CD4-positive, alpha-beta T cell treated with Interleukin-21 for 1 hour (primary cell): ENCODE measurements at places on chromosomes 6 and 20.

DNA sequence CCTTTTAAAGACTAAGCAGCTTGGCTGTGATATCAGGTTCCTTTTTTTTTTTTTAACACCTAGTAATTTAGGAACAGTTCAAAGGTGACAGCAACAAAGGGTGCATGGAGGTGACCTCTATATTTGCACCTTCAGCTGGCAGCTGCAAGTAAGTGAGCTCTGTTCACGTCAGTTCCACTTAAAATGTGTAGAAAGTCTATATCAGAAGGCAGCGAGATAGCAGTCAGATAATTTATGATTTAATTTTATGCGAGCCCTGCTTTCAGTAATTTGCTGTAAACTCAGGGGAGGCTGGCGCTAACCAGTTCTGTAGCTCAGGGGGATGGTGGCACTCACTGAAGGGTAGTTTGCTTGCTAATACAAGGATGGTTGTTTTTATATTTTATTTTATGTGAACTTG lies 602.8 kb upstream of the MMS22L start:
- no peak for DNase-seq

GRCh38 chr6:26321005-26321404 lies 44.0 kb upstream of the BTN3A2 start:
- DNase-seq: no peak

GRCh38 chr20:20401991-20402390 lies 34.1 kb downstream of the INSM1 start:
- no peak for DNase-seq

DNA sequence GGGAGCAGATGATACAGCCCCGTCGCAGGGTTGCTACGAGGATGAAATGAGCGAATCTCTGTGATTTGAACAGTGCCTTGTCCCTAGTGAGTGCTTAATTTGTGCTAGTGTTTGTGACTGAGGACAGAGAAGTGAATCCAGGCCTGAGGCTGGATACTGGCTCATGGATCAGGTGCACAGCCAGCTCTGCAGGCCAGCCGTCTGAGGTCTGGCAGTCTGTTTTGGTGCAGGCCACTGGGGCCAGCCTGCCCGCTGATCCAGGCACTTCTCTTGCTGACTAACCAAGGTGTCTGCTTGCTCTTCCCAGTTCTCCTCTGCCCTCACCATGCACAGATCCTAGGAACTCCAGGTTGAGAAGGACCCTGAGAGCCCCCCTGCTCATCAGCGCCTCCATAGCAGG lies 181.0 kb downstream of the LRFN2 start:
- no peak for DNase-seq

GRCh38 chr6:81491454-81492101 lies 260.9 kb downstream of the TENT5A start:
- DNase-seq: no peak

GRCh38 chr20:25054995-25055629 lies 2.8 kb downstream of the ACSS1 start:
- DNase-seq: no peak

GRCh38 chr6:83517500-83517899 lies 5.2 kb downstream of the PRSS35 start:
- no peak for DNase-seq

DNA sequence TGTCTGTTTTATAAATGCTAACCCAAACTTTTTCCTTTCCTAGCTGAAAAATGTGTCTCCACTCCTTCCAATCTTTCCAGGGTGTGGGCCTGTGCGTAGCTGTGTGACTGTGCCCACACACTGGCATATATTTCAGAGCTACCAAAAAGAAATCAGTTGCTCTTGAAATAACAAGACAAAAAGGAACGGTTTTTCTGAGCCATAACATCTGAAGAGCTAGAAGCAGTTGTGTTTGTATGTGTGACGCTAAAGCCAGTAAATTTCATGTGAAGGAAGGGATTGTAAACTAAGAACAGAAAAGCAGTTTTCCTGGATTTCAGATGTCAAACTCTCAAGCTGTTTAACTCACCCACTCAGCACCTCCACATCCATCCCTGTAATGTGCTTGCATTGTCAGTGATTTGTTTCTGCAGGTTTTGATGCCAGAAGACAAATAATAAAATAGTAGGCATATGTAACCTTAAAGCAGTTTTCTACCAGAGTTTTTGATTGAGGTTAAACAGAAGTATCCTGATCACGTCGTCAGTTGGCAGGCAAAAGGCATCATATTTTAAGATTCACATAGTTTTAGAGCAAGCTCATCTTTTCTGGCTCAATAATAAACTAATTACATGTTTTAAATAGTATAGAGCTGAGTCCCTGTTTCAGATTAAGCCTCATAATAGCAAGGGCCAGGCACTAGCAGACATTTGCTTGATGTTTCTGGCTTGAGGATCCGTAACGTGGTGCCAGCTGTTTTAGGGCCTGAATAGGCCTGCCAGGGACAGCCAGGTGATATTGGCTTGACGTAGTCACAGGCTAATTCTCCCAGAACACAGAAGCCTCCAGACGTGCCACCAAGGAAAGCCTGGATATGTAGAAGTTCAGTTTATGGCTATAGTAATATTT lies 90.9 kb downstream of the FOXO3 start:
- no peak for DNase-seq

- DNase-seq: peak; percentile 90
Measured at GRCh38 chr6:29723666-29724588, 693 bp downstream of the HLA-F start.

- DNase-seq: no peak
Measured at GRCh38 chr6:37622646-37623071, 75.0 kb downstream of the MDGA1 start.

- DNase-seq: no peak
Measured at GRCh38 chr6:6002005-6002847, 4.5 kb downstream of the NRN1 start.

- DNase-seq: no peak
Measured at GRCh38 chr20:36085686-36086267, 68.8 kb upstream of the EPB41L1 start.

DNA sequence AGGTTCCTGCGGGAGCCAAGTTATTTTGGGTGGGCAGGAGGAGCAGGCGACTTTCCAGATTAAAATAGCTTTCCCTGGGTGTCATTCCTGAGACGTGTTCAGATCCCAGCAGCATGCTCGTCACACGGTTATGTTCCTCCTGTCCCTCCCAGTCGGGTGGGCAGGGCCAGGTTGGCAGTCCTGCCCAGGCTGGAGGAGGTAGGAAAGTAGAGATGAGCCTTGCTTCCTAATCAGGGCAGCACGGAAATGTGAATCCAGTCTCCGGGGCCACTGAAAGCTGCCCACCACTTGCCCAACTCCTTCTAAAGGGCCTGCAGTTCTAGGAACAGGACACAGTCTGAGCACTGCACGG lies 137.0 kb downstream of the MRPL14 start:
- no peak for DNase-seq

DNA sequence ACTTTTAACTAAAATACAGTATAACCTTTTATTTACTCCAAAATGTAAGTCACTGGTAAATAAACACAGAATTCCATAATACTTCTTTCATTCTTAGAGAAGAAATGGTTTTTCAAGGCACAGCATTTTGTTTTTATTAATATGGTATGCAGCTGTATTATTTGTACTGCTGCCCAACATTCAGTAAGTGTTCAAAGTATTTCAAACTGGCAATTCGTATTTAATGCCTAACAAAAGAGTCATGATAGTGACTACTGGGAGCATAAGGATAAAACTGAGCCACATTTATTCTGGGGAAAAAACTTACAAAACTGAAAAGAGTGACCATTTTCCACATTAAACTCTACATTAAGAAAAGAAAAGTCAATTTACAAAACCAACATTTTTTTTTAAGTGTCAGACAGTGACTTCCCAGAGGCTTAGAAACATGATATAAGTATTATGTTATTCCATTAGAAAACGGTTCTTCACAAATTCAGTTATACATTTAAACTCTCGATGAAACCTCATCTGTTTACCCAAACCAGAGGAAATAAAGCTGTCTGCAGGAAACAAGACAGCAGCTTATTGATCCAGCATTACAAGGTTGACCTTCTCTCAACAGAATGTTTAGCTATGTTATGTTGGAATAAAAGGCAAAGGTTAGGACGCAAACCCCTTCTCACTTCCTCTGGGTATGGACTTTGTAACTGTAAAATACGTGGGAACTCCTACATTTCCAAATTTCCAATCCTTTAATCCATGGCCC lies 24.3 kb downstream of the EPB41L2 start:
- DNase-seq: no peak

DNA sequence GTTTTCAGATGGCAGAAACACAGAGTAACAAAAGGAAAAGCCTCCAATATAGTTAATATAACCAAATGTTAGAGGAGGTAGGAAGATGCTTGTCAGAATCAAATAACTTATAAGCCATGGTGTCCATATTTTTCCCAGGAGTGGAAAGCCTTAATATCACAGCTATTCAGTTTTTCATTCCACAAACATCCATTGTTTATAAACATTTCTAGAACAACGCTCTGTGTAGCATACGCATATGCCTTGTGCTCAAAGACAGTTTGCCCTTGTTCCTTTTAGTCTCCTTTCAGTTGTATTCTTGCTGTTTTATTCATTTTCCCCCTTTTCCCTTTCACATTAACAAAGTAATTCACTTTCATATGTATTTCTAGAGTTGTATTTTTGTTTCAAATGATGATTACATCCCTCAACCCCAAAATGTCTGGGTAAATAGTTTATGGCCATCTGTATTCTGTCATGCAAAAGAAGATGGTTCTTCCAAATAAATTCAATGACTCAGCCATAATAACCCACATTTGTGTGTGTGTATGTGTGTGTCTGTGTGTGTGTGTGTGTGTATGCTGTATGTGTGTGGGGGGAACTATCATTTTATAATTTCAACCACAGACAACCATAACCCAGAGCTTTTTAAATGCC lies 455.7 kb upstream of the SOX4 start:
- no peak for DNase-seq

GRCh38 chr6:22699151-22699550 lies 129.8 kb downstream of the HDGFL1 start:
- no peak for DNase-seq

DNA sequence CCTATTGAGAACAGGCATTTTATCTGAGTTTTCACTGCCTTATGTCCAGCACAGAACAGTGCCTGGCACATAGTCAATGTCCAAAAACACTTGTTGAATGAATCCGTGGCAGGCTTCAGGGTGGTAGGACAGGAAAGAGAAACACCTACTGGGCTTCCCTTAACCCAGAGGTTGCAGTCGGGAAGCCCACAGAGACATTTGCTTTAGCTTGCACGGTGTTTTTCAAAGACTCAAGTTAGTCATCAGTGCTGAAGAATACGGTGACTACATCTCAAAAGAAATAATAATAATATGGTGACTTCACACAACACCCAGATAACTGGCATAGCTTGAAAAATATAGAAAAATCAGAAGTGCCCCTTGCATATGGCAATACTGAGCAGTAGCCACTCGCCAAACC lies 160.4 kb downstream of the CD83 start:
- no peak for DNase-seq

DNA sequence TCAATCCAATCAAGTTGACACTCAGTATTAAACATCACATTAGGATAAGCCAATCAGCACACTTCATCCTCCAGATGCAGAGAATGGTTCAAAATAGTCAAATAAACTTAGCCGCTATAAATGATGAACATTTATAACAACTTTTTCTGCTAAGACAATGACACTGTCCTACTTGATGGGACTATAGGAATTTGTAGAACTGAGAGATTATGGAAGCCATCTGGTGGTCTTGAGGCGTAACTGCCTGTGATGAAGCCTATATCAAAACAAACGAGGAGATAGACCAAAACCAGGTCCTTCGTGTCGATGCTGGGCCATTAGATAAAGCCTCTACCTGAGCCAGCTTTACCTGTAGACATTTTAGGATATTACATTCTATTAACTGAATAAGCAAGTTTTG lies 631.1 kb downstream of the COL12A1 start:
- DNase-seq: no peak

DNA sequence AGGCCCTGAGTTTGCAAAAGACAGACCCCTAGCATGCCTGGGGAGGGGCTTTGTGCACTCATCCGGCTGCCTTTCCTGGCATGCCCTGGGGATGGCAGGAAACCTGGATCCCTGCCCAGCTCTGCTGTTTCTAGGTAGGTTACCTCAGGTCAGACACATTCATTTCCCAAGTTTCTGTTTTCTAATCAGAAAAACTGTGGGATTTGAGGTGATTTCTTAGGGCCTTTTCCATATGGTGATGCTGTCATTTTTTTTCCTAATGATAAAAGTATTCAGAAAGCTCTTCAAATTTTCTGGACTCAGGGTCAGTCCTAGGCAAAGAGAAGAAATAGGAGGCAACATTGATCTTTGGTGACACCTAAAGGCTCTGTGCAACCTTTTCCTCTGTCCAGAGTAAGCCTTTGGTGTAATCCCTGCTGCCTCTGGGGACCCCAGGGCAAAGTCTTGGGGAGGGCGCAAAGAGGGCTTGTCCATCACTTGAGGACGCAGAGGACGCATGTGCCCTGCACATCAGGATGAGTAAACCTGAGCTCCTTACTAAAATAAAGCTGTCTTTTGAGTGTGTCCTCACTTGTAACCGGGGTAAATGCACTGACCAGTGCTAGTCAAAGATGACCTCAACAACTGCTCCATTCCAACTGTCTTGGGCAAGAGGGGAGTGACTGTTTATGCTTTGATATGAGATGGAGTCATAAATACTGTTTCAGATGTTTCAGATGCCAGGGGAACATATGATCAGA lies 13.5 kb upstream of the TRAM2 start:
- DNase-seq: no peak

- DNase-seq: no peak
Measured at GRCh38 chr20:56752274-56752673, 123.2 kb downstream of the TFAP2C start.

GRCh38 chr20:34089655-34090345 lies 22.2 kb downstream of the EIF2S2 start:
- DNase-seq: no peak

DNA sequence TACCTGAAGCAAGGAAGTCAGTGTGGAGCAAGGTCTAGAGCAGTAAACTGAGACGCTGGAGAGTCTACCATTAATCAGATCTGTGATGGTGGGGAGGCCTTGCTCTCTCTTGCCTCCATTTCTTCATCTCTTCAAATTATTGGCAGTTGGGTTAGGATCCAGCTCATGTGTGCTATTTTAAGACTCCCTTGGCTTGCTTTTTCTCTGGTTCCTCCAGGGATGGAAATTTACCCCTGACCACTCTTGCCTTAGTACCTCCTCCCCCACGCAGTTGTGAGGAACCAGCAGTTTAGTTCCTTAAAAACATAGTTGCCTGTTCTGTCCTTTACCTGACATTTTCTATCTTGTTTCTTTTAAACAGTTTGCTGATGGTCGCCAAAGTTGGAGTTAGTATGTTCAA lies 7.4 kb downstream of the TMEM14C start:
- no peak for DNase-seq

DNA sequence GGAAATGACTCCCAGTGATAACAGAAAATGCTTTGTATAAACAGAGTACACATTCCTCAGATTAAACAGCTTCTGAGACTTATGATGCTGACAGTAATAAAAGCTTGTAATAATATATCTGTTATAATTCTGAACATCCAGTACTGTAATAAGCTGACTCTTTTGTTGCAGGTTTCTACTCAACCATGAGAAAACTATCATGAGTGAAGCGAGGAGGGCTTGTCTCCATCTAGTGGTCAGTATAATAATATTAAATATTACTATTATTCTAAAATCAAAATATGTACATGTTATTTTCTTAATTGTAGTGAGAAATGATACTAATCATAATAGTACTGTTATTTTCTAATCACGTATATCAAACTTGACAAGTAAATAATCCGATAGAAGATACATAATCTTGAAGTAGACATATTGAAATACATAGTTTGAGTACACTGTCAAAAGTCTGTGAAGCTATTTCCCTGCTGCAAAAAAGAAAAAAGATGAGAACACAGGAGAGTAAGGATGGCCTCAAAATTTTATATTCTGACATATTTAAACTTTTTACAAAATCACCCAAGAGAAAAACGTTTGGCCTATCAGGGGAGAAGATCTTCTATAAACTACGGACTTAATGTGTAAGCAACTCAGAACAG lies 183.1 kb downstream of the MOXD1 start:
- DNase-seq: no peak

GRCh38 chr6:159871906-159872305 lies 18.9 kb upstream of the MAS1 start:
- DNase-seq: no peak
